NCI-H1417 treated with DMSO at 0.1 percent for 48 hours (cell line): ENCODE measurements at places on chromosomes 3 and 15.

DNA sequence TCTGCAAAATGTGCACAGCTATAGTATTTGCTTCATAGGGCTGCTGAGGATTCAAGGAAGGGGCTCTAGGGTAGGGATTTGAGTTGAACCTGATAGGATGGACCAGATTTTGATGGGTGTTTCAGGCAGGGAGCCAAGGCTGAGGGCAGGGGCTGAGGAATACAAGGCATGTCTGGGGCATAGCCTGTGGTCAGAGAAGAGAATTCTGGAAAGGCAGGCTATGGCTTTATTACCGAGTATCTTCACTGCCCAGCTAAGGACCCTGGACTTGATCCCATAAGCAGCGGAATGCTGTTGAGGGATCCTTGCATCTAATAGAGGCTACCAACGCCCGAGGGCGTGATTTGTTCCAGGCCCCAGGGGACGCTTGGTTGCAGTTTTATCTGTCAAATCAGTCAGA is 193.0 kb upstream of the TLE3 start:
- DNase-seq: no peak

DNA sequence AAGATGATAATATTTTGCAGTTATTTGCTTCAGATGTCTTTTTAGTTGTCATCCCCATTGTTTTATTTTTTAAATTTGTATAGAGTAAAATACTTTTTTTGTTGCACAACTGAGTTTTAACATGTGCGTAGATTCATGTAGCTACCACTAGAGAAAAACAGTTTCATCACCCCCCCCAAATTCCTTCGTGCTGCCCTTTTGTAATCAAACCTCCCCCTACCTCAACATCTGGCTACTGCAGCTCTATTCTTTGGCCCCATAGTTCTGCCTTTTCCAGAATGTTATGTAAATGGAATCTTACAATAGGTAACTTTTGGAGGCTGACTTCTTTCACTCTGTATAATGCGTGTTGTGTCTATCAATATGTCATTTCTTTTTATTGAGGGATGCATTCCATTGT is 232.0 kb upstream of the RASGRP1 start:
- no peak for DNase-seq

DNA sequence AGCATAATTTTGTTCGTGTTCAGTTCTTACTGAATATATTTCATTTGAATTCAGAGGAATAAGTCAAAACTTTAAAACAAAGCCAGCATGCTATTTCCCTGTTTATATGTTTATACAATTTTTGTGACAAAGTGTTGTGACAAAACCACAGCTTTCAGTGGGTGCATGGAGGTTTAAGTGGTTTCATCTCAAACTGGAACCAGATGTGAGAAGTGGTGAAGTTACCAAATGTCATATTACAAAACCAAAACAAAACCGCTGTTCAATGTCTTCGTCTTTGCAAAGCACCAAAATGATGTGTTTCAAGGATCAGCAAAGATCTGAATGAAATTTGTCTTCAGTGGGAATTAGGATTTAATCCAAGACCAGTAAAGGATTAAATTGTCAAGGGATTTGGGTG is 59.3 kb upstream of the OSTN start:
- DNase-seq: no peak

- no peak for DNase-seq
These were observed 22.0 kb downstream of the KIF9 start for GRCh38 chr3:47260605-47261004.

DNA sequence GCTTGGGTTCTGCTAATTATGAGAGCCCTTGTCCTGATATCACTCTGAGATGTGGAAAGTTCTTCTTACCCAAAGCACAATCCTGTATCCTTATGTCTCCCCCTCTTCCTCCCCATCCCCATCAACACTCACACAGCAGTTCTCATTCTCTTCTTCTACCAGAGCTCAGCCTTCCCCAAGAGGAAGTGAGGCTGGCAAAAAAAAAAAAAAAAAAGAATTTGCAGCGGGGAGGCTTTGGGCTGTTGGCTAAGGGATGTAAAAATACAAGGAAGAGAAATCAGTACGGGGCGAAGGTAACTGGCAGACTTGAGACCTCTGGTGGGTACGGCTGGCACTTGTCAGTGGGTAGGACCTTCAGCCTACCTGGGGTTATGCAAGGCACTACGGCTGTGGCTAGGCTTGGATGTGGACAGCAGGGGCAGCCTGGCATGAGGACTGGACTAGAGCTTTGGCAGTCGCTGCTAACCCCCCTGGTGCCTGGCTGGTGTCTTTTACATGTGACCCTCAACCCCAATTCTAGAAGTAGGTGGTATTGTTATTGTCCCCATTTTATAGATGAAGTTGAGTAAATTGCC is 5.4 kb downstream of the VIPR1 start:
- no peak for DNase-seq

DNA sequence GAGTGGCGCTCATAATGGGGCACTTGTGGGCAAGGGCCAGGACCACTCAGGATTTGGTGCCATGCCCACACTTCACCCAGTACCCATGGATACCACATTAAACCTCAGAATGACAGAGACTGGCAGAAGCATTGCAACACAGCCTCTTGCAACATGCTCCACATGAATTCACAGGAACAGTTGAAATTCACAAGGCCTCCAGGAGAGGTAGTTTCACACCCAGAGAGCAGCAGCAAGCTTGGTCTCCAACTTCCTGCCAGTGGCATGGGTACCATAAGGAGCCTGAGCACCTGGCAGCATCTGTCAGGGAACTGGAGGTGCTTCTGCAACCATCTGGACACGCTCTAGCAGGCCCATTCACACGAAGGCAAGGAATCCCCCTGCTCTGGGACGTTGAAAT is 101.0 kb downstream of the OSBPL10 start:
- no peak for DNase-seq

DNA sequence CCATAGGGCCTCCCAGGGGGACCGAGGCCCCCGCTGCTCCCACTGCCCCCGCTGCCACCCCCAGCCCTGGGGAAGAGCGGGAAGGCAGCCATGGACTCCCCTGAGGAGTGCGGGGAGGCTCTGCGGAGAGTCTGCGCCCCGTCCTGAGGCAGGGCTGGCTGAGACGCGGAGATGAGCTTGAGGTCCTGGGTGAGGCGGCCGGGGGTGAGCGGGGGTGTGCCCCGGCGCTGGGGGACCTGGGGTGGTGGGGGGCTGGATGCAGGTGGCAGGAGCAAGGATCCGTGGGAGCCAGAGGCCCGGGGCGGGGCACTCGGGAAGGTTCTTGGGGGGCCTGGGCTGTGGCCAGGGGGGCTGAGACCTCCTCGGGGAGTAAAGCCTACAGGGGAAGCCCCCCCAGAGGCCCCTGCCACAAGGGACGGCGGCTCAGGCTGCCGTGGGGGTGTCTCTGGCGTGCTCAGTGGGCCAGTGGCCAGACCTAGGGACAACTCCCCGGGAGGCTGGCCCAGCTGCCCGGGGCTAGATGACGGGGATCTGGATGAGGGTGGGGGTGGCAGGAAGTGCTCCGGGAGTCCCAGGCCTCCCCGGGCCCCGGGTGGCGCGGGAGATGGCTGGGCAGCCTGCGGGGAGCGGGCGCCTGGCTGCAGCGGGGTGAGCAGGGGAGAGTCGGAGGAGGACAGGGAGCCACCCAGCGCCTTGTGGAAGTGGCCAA is 45.9 kb downstream of the HCN4 start:
- DNase-seq: no peak

GRCh38 chr3:97692831-97693230 is 71.7 kb upstream of the ARL6 start:
- no peak for DNase-seq

DNA sequence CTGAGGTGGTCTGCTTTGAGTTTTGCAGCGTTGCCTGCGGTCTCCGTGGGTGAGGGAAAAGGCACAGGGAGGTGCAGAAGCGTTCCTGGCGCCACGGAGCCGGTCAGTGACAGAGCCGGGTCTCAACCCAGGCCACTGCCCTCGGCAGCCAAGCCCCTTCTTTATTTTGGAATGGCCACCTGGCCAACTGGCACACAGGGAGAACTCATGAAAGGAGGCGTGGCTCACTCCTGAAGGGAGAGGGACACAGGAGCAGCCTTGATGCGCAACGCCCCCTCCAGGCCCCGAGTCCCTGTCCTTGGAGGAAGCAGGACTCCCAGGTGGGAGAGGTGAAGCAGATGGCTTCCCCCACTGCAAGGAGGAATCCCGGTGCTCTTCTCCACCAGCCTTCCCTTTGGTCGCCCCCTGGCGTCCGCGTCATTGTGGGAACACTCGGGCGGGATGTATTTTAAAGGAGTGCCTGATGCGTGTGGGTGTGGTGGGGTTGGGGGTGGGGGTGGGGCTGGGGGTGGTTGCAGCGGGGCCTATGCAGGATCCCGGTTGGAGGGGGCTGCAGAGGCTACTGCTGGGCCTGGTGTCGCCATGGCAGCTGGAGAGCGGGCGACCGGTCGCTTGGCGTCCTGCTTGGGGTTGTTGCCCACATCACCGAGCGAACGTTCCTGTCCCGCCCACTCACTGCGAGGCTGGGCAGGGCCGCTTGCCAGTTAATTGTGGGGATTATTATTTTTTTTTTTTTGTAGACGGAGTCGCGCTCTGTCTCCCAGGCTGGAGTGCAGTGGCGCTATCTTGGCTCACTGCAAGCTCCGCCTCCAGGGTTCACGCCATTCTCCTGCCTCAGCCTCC is 32.6 kb downstream of the APBA2 start:
- no peak for DNase-seq

GRCh38 chr15:98413933-98414546 is 234.3 kb upstream of the IGF1R start:
- DNase-seq: no peak

DNA sequence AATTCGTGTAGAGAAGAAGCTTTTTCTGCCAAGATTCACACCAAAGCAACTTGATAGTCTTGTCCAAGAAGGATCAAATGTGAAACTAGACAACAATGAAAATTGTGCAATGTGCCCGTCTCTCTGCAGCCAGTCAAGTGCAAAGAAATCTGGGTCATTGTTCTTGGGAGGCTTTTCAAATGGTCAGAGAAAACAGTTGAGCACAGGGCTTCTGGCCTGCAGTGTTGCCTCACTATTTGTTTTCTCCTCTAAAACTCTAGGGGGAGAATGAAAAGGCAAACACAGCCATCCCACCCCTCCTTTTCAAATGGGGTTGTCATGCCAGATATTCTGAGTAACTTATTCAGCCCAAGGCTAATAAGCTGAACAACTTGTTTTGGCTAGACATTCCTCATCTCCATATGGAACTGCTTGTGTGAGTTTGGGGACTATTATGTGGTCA is 417.6 kb upstream of the CDIN1 start:
- DNase-seq: no peak

GRCh38 chr15:66573348-66573718 is 7.5 kb upstream of the LCTL start:
- DNase-seq: no peak

GRCh38 chr3:185629554-185630181 is 43.6 kb downstream of the SENP2 start:
- no peak for DNase-seq

- DNase-seq: no peak
These were observed 276.1 kb downstream of the AGBL1 start for GRCh38 chr15:86355801-86356200.

- no peak for DNase-seq
These were observed 845.4 kb downstream of the NAALADL2 start for GRCh38 chr3:175704366-175705055.
